CD4-positive, CD25-positive, alpha-beta regulatory T cell (primary cell): ENCODE measurements at places on chromosomes 7 and 10.

DNA sequence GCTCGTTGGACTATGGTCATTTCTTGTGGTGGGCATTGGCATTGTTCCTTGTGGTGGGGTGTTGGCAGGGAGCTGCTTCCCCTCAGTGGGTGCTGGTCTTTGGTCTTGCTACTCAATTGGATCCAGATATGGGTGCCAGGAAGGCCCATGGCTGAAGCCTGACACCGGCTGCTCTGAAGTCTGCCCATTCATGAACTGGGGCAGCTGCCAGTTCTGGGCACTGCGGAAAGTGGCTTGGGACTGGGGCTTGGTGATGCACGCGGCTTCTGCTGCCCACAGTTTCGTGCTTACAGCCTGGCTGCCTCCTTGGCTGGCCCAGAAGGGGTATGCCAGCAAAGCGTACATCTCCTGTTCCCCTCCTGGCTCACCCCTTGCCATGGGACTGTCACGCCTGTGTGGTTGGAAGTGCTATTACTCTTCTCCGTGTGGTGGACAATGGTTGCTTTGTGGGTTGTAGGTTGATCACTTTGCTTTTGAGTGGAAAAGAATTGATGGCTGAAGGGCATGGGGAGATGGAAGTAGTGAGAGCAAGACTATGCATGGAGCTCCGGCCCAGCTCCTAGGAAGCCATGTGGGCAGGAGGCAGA, 54.7 kb downstream of the ADAMTS14 start:
- H3K27me3 ChIP-seq, result no peaks in the 10 kb centered on the region
- no peak for DNase-seq
- no peak overlapping the region for H3K27ac ChIP-seq
- no peak overlapping the region for H3K4me3 ChIP-seq
- no peaks in the 10 kb centered on the region for H3K36me3 ChIP-seq

DNA sequence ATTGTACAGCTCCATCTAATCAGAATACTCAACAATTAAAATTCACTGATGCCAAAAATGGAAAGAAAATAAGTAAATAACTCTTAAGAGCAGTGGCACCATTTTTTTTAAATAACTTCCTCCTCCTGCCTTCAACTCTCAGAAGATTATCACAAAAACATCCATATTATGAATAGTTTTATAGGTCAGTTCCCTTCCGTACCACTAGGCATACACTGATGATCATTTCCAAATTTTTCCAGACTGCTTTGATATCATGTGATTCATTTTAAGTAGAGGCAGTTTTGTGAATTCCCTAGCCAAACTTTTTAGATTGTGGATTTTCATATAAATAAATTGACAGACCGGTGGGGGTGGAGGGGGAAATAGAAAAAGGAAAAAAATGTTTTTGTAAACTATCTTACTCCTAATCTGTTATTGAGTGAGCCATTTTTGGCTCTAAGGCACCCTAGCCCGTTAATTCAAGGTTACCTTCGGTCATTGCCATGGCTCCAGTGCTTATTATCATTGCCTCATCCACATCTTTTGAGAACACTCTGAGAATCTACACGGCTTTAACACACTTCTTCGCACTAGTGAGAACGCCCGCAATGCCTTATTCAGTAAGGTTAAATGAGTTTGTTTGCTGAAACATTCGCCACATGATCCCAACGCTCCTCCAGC, 1.0 kb downstream of the FAM107B start:
- no peaks in the 10 kb centered on the region for H3K36me3 ChIP-seq
- H3K27me3 ChIP-seq, result peaks cover 2% of the 10 kb centered on the region
- no peaks in the 10 kb centered on the region for H3K4me1 ChIP-seq
- H3K4me3 ChIP-seq, result no peak overlapping the region

GRCh38 chr7:55975988-55976633, 11.7 kb downstream of the NIPSNAP2 start:
- no peak for DNase-seq
- H3K27ac ChIP-seq, result no peak overlapping the region

- peak overlapping the region; percentile 58 for H3K4me3 ChIP-seq
- no peaks in the 10 kb centered on the region for H3K27me3 ChIP-seq
- no peaks in the 10 kb centered on the region for H3K36me3 ChIP-seq
- H3K4me1 ChIP-seq, result peaks cover 90% of the 10 kb centered on the region
- DNase-seq, result no peak
These were observed 19.6 kb upstream of the GIMAP2 start for GRCh38 chr7:150665896-150666295.

DNA sequence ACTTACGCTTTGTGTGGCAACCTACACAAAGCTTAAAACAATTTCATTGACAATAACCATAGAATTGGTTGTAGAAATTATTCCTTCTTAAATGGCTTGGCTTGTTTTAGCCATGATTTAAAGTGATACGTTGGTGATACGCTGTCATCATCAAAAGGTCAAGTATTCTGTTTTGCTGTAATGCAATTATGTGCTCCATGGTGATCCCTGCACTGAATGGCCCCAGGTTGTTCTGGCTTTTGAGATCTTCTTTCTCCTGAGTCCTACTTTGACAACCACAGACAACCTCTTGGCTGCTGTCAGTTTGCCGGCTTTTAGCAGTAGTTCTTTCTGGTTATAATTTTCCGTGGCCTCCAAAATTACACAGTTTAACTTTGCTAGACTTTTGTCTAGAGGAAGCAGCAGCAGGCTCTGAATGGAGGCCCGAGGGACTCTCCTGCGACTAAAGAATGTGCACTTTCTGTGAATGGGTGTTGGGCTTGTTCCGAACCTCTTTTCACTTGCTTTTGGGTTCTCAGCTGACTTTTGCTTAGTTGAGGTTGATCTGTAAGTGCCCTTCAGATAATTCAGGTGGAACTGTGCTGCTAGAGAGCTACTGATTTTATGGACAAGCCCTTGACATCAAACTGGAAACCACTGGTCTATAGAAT, 104.7 kb downstream of the TMEM178B start:
- H3K4me3 ChIP-seq, result no peak overlapping the region
- no peaks in the 10 kb centered on the region for H3K27me3 ChIP-seq

GRCh38 chr7:138008588-138009349, 6.9 kb upstream of the CREB3L2 start:
- no peaks in the 10 kb centered on the region for H3K36me3 ChIP-seq
- no peak overlapping the region for H3K27ac ChIP-seq
- peak; percentile 65 for DNase-seq

DNA sequence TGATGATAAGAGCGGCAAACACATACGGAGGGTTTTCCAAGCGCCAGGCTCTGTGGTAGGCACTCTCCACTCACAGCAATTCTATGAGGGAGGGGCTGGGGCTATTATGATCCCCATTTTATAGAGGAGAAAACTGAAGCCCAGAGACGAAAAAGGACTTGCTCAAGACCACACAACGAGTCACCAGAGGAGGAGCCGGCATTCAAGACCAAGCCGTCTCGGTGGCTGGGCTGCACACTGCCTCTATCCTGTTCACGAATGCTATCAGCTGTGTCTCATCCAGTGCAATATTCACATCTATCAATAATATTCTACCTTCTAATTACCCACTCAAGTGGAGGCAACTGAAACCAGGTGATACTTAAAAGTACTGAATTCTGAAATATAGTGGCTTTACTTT, 67.8 kb upstream of the NMT2 start:
- H3K27ac ChIP-seq, result no peak overlapping the region
- no peaks in the 10 kb centered on the region for H3K4me1 ChIP-seq
- DNase-seq, result no peak
- H3K4me3 ChIP-seq, result no peak overlapping the region
- no peaks in the 10 kb centered on the region for H3K27me3 ChIP-seq

DNA sequence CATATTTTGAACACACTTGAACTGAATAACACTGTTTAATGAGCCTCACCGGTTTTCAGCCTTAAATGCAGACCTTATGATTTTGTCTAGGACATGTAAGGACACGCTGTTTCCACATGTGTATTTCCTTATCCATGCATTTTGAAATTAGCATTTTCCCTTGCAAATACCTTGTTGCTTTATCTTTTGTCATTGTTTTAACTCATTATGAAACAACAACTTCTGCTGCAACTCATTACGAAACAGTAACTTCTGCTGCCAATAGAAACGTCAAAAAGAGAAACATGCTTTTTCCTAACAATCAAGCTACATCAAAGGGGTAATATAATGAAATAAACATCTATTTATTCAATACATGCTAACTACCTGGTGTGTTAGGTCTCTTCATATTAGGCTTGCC, 322.0 kb downstream of the AGMO start:
- no peak for DNase-seq
- no peak overlapping the region for H3K4me3 ChIP-seq
- H3K27me3 ChIP-seq, result no peaks in the 10 kb centered on the region
- no peaks in the 10 kb centered on the region for H3K4me1 ChIP-seq

GRCh38 chr7:28490831-28491230, 78.5 kb downstream of the CREB5 start:
- no peaks in the 10 kb centered on the region for H3K27me3 ChIP-seq
- H3K4me3 ChIP-seq, result no peak overlapping the region
- no peaks in the 10 kb centered on the region for H3K4me1 ChIP-seq

DNA sequence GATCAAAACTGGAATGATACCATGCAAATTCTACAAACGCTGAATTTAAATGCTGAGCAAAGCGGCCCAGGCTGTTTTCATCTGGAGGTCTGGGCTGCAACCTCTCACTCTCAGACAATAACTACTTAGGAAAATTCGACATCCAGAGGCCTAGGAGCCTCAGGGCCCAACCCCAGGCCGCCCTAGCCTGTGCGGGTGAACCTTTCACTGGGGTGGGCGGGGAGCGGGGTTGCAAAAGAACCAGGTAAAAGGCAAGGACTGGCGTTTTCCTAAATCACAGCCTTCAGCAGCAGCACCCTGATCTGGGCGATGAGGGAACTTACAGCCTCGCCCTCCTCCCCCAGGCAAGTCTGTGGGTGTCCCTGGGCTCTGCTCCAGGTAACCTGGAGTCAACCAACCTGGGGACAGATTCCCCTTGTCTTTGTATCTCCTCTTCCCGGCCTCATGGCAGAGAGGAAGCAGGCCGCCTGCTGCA, 33.4 kb downstream of the CALML5 start:
- H3K4me1 ChIP-seq, result no peaks in the 10 kb centered on the region
- no peak for DNase-seq
